ENCODE measurements at places on chromosomes 16 and 17. TPM values are rescaled to one million over a fixed set of nuclear protein-coding genes. Genes with fewer than 3 reads are reported as not detected.

Gene METRN
- 50.0 TPM for total RNA-seq

GRCh38 chr17:382644-383533 is 30.3 kb upstream of the RPH3AL start:
- DNase-seq, result no peak

GRCh38 chr17:41540921-41541625 is 13.0 kb upstream of the KRT19 start:
- no peak for DNase-seq

- DNase-seq, result no peak
These were observed 23.1 kb downstream of the DBNDD1 start for GRCh38 chr16:89996178-89996489.

GRCh38 chr17:55177855-55178217 is 86.9 kb upstream of the HLF start:
- DNase-seq, result no peak

All from colonic mucosa (tissue), 4 donors.